SHP77 (cell line): ENCODE measurements at places on chromosomes 16 and 17.

DNA sequence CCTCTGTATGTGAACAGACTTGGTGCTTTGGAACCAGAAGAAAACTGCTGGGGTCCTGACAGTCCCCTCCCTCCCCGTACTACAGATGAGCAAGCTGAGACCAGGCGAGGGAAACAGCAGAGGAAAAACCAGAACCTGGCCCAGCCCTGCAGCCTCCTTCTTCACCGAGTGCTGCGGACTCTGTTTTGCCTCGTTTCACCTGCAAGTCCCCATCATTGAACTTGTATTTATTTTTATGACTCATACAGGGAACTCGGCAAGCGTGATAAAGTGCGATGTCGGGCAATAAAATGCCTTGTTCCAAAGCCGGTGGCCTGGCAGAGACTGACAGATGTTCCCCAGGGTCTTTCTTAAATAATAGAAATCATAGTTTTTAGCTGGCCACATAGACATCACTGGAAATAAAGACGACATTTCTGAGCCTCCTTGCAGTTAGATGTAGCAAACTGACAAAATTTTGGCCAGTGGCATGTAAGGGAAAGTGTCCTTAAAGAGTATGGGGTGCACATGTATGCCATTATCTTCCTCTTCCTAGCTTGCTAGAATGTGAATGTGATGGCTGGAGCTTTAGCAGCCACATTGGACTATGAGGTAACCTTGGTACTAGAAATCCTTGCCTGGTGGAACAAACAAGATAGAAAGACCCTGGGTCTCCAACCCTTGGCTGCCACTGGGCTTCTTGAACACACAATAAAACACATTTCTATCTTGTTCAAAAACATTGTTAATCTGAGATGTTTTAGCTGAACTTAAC, 128.6 kb downstream of the IRF8 start:
- DNase-seq = no peak

GRCh38 chr17:3773511-3773910, 27.5 kb downstream of the ITGAE start:
- DNase-seq = no peak

DNA sequence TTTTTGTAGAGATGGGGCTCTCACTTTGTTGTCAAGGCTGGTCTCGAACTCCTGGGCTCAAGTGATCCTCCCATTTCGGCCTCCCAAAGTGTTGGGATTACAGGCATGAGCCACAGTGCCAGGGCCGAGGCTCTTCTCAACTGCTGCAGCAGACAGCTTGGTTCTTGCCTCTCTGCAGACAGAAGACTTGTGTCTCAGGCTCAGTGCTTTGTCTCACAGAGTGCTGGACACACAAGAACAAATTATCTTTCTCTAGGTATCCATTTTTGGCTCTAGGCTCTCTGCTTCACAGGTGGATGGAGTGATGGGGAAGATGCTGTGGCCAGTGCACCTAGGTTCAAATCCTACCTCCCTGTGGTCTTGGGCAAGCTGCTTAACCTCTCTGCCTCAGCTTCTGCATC, 80.8 kb upstream of the RNU2-1 start:
- DNase-seq = no peak

DNA sequence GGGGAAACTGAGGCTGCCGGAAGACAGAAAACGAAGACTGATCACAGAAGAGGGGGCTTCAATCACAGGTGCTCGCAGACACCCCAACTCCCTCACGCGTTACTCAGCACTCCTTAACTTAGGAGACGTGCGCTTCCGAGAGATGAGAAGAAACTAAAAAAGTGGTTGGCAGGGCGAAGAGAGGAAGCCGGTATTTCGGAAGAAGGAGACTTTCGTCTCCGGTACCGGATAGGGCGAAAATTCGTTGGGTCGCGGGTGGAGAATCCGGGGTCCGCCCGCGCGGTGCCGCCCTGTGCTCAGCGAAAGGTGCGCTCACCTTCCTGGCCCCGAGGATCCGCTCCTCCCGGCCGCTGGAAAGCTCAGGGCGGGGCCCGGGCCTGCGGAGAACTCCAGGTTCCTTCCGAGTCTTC, 917 bp upstream of the TBX2 start:
- no peak for DNase-seq

GRCh38 chr17:17811381-17812210, 25.2 kb downstream of the SREBF1 start:
- DNase-seq = no peak

- DNase-seq = no peak
Measured at GRCh38 chr16:3274490-3274889, 8.8 kb upstream of the ZNF263 start.

DNA sequence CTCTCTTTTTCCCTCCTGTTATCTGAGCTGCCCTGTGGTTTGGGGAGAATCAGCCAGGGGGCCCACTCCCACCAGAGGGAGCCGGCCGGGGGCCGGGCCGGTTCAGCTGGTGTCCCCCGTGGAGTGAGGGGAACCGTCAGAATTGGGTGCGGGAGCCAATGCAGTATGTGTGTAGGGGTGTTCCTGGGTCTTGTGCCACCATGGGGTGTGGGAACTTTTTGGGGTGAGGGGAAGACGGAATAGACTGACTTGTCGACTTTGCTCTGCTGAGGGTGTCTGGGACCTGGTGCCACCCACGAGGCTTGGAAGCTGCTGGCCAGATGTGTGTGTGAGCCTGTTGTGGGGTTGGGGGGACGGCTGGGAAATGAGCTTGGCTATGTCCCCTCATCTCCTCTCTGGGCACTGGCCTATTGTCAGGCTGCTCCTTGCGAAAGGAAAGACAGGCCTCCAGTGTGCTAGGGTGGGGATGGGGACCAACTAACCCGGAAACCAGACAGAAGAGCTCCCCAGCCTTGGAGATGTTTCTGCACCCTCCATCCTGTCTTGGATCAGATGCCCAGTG, 9.9 kb downstream of the RARA start:
- DNase-seq = no peak

GRCh38 chr17:43868226-43868994, 21.4 kb downstream of the CD300LG start:
- no peak for DNase-seq

DNA sequence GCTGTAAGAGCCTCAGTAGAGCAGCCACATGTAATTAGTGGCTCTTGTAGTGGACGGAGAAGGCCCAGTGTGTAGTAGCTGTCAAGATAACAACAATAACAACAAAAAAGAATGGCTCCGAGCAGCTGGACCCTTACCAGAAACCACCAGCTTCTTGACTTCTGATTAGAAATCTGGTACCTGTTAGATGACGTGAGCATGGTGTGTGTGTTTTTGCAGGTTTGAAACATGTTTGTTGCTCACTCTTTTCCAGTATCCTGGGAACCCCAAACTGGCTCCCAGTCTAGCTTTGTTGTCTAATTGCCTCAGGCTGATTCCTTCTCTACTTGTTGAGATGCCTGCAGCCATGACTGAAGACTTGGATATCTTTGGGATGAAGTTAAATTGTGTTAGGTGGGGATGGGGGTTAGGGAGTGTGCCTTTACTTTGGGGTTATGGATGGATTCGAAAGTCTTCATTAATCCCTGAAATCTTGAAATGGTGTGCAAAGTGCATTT, 21.0 kb downstream of the IGF2BP1 start:
- DNase-seq = no peak

DNA sequence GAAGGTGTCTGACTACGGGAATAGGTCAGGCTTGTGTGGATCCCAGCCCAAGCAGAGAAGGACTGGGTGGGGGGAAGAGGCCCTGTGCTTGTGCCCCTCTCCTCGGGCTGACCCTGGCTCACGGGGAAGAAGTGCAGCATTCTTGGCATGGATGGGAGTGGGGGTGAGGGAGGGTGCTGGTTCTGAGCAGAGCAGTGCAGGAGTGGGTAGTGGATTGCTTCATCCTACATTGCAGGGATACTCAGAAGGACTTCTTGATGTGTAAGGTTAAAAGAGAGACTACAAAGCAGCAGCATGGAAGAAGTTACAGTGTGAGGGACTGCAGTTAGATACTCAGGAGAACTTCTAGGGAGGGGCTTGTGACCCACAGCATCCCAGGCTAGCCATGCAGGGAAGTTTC, 2.1 kb downstream of the ARHGAP23 start:
- DNase-seq = no peak

- DNase-seq = no peak
Measured at GRCh38 chr17:72034000-72034399, 86.8 kb upstream of the SOX9 start.

- no peak for DNase-seq
Measured at GRCh38 chr16:22312897-22313781, 15.9 kb downstream of the POLR3E start.

GRCh38 chr17:70624211-70624610, 454.9 kb downstream of the KCNJ2 start:
- no peak for DNase-seq

- no peak for DNase-seq
Measured at GRCh38 chr17:63933598-63933997, 1.5 kb upstream of the CD79B start.

DNA sequence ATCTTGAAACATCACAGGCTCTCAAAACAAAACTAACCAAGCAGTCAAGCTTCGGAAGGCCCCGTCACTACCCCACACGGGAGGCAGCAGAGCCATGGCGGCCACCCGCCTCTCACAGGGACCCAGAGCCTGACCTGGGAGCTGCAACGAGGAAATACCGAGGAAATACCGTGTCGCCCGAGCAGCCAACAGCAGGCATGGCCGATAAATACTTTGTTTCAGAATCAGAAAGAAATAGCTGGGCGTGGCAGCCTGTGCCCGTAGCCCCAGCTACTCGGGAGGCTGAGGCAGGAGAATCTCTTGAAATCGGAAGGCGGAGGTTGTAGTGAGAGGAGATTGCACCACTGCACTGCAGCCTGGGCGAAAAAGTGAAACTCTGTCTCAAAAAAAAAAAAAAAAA, 6.9 kb downstream of the LMF1 start:
- no peak for DNase-seq

GRCh38 chr16:52254746-52255145, 292.2 kb downstream of the TOX3 start:
- DNase-seq = no peak

DNA sequence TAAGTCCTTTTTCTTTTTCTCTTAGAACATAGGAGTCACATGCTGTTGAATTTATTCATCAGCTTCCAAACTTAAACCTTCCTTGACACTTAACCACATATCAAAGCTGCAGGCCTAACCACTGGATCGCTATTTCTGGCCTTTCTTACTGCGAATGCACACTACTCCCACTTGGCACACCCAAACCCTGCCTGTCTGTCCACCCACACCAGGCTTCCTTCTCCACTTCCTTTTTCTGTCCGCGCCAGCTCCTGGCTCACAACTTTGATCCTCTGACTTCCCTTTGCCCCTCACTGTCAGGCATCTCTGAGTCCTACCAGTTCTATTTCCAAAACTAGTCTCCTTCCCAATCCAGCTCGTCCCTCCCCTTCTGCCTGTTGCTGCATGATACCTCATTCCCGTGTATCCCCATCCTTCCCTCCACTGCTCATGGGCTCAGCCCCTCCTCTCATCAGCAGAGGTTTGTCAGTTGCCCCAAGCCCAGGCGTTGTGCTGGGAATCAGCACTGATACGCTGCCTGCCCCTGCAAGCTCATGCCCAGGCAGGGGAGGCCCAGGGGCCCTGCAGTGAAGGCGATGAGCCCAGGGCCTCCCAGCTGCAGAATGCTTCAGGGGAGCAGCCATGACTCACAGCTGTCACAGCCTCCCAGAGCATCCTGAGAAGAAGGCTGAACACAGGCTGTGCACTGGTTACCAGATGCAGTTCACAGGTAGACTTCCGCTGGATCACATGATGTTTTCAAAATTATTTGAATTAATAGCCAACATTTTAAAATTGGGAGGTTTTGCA, 179.8 kb downstream of the KATNIP start:
- DNase-seq = no peak

DNA sequence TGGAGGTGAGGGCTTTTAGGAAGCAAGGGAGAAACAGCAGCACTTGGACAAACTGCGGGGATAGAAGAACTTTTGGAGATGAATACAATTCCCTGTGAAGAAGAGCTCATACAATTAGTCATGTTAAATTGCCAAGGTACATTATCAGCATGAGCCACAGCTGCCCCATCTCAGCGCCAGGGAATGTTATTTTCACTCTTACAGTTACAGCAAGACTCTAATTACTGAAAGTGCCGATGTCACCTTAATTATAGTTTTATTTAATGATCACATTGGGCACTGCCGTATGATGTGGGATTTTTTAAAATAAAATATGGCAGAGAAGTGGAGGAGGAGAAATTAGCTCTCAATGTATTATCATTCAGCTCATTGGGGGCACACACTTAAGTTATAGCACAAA, 144.8 kb upstream of the MON1B start:
- no peak for DNase-seq

- DNase-seq = peak; percentile 47
Measured at GRCh38 chr17:44334727-44335126, 10.1 kb upstream of the SLC25A39 start.

DNA sequence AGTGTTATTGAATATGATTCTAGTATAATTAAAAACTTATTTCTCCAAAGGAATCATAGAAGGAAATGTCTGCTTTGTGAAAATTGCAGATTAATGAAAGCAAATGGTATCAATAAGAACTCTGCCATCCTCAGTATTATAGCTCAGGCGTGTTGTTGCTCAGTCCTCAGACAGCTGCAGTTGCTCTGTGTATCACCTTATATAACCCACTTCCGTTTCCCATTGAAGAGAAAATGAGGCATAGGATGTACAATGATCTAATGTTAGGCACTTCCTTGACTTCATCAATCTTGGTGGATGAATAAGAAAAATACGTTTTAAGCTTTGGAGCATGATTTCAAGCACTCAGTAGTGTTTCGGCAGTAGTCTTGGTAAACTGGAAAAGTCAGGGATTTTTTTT, 14.1 kb downstream of the MFSD11 start:
- DNase-seq = no peak

GRCh38 chr16:74944466-74944865, 40.5 kb downstream of the WDR59 start:
- DNase-seq = no peak

GRCh38 chr16:31853291-31853690, 20.3 kb upstream of the ZNF267 start:
- no peak for DNase-seq

DNA sequence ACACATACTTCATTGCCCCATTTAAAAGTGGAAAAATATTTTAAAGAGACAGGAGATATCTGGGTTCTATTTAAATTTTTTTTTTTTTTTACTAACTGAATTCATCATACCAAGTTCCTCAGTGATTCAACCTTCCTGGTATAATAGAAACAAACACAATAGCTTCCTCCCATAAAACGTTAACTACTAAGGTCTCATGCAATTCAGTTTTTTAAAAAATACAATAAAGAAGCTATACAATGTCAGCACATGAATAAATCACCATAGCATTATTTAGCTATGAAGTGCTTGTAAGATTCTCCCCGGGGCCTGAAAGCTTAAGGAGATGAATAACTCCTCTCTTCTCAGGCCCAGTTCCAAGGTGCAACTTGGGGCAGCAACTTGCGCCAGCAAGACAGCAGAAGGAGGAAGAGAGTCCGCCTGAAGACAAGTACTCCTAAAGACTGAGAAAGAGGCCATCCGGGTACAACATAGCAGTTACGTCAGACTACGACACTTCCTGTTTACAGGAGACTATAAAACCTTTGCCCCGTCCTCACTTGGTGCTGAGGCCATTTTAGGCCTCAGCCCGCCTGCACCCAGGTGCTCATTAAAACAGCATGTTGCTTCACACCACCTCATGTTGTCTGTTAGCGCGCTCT, 81.5 kb downstream of the MYO1D start:
- DNase-seq = no peak

GRCh38 chr17:74307984-74308773, 17.8 kb upstream of the KIF19 start:
- DNase-seq = no peak

DNA sequence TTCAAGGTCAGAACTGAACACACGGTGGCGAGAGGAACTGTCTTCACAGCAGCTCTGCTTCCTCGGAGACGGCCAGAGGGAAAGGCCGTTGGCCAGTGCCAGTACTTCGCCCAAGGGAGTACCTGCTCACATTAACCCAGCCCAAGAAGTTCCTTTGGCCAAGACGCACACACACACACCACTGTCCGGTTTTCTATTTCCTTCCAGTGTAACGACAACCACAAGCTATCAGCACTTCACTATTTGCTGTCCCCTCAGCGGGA, 744 bp upstream of the GGNBP2 start:
- DNase-seq = peak; percentile 23
